ENCODE measurements at places on chromosomes 2 and 18. TPM values are rescaled to one million over a fixed set of nuclear protein-coding genes. Genes with fewer than 3 reads are reported as not detected.

Gene CABLES1
- total RNA-seq: 2.8 TPM

Gene PRKAG3
- total RNA-seq: 0.40 TPM

Gene KATNAL2
- total RNA-seq: 0.65 TPM

Gene UBXN2A
- total RNA-seq: 12.2 TPM

Gene POLR1B
- total RNA-seq: 12.7 TPM

Measured in epithelial cell of alveolus of lung (primary cell).